ENCODE measurements at places on chromosomes 16 and 17.

DNA sequence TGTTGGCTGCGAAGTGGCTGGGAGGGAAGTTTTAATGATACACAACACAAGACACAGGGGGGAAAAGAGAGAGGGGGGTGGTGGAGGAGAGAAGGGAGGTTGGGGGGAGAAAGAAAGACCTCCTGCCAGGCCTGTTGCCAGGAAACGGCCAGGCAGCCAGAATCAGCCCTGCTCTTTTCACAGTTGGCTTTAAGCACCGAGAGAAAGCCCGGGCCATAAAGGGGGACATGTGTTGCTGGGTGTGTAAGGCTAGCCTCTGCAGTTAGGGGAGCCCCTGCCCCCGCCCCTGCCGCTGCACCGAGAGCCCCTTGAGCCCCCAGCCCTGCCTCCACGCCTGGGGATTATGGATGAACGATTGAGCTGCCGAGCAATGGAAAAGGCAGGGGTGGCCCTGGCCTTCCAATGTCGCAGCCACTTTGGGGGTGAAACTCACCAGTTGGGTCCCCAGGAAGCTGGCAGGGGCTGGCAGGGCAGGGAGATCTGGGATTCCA, 13.9 kb upstream of the WNT3 start:
- DNase-seq, result no peak

DNA sequence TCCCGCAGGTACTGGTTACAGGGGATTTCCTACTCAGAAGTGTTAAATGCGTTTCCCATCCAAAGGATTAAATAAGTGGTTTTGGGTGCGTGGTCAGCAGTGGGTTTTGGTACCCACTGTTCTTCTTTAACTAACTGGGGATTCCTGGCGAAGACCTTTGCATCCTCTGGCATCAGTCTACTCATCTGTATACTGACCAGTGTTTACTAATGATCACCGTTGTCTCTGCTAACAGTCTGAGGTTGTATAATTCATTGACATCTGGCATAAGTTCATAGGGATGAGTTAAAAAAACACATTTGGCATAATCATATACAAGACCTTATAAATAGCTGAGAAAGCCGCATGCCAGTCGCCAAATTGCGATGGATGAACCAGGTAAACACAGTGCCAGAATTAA, 339.1 kb downstream of the PMP22 start:
- DNase-seq, result no peak

DNA sequence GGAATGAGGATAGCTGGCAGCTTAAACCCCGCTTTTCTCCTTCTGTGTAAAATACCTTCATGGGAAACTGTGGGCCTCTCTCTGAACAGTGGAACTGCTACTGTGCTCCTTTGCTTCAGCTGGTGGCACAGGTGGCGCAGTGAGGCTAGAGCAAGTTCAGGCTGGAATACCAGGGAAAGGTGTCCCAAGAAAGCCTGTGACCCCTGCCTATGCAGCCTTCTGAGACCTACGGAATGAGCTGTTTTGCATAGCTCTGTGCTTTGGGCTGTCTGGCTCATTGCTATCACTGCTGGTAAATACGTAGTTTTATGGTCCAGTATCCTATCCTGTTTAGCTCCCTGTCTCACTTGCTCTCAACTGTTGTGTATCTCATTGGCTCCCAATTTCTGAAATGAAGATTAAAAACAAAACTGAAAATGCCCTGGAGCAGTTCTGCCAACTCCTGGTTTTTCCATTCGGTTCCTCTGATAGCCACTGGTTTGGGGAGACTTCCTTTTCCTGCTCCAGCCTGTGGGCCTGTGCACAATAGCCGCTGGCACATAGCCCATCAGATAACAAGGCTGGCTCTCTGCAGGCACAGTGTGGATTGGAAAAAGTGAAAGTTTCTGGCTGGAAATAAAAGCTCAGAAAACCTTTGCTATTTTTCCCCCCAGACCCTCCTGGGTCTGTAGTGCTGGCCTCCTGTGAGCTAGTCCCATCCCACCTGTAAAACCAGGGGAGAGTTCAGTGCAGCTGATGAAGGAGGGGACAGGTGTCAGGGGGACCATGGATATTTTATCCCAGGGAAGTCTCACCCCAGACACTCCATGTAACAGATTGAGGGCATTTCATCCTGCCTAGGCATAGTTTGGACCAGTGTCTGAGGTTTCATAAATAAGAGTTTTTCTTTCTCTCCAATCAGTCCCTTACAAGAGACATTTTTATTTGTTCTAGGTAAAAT, 24.0 kb downstream of the LIMD2 start:
- DNase-seq, result peak; percentile 94

GRCh38 chr16:3282103-3282729, 1.1 kb upstream of the ZNF263 start:
- DNase-seq, result peak; percentile 86

- DNase-seq, result no peak
These were observed 6.6 kb downstream of the SLC22A31 start for GRCh38 chr16:89193576-89194293.

GRCh38 chr16:86217891-86218270, 292.4 kb upstream of the FOXF1 start:
- DNase-seq, result no peak

DNA sequence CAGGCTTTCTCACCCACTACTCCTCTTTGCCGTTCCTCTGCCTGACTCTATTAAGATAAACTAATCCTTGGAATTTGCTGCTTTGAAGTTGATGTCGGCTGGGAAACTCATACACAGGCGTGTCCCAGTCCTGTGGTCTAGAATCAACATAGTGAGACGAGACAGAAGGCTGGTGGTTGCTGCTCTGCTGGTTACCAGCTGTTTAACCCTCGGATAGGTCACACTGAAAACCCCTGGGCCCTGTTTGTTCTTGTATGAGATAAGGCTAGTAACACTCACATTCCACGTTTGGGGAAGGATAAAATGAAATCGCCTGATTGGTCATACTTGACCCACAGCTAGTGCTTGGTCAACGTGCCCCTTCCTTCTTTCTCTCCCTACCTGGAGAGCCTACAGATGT, 517.0 kb downstream of the CDH13 start:
- no peak for DNase-seq

- no peak for DNase-seq
These were observed 14.3 kb downstream of the HBQ1 start for GRCh38 chr16:194516-194915.

- DNase-seq, result no peak
These were observed 6.7 kb downstream of the NR1D1 start for GRCh38 chr17:40093580-40094201.

- peak; percentile 94 for DNase-seq
These were observed 1.4 kb upstream of the KANSL1 start for GRCh38 chr17:46194393-46195216.

DNA sequence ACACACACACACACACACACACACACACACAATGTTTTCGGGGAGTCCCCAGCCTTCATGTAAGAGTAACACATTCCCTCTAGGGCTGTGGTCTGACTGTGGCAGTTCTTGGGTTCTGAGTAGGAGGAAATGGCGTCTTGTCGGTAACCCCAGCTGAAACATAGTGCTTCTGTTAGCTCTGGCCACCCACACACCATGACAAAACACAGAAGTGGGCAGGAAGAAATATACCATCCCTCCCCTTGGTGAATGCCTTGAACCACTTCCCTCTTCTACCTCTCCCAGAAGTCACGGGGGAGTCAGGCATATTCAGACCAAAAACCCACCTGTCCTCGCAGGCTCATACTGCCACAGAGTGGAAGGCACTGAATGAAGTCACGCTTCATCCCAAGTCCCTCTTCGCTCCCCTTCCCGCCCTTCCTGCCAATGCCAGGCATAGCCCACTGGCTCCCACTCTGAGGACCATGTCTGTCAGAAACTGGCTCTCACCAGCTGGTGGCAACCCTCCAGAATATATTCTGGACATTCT, 11.5 kb downstream of the SLC35B1 start:
- DNase-seq, result peak; percentile 52

- no peak for DNase-seq
These were observed 5.7 kb upstream of the METTL9 start for GRCh38 chr16:21593530-21594289.

- peak; percentile 39 for DNase-seq
These were observed 25.4 kb downstream of the CTU2 start for GRCh38 chr16:88731699-88732098.

DNA sequence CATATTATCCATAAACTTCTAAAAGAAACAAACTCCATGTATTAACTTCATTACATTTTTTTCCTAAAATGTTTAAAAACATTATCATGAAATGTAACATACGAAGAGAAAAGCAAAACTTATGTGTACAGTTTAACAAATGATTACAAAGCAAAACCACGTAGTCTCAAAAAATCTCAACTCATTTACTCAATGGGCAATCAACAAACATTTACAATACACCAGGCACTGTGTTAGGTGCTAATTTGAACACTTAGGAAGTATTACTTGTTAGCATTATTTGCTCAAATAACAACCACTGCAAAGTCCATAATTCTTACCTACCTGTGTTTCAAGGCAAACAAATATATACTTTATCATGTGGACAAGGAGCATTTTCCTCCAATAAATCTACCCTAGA, 164.9 kb downstream of the STX8 start:
- no peak for DNase-seq

- DNase-seq, result peak; percentile 68
These were observed 15.8 kb downstream of the NOD2 start for GRCh38 chr16:50709061-50709684.
